ENCODE measurements at places on chromosomes 7 and 10.

DNA sequence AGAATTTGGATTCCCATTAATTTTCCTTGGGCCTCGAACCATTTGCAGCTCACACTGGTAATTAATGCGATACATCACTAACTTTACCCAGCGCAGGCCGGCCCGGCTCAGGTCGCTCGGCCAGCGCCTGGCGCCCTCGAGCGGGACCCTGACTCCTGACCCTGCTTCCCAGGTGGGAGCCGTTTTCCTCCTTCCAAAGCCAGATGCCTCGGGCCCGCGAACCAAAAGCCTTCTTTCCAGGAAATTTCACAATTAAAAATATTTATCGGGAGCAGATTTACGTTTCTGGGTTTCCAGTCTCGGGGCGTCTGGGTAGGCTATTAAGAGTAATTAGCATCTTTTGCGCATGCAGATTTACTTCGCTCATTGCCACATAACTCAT, 12.2 kb downstream of the LBX1 start:
- peak; percentile 54 for DNase-seq

- DNase-seq, result peak; percentile 29
These were observed 405.7 kb downstream of the INHBA start for GRCh38 chr7:41297166-41297565.

GRCh38 chr10:52779541-52780390, 7.2 kb upstream of the MBL2 start:
- DNase-seq, result peak; percentile 90

DNA sequence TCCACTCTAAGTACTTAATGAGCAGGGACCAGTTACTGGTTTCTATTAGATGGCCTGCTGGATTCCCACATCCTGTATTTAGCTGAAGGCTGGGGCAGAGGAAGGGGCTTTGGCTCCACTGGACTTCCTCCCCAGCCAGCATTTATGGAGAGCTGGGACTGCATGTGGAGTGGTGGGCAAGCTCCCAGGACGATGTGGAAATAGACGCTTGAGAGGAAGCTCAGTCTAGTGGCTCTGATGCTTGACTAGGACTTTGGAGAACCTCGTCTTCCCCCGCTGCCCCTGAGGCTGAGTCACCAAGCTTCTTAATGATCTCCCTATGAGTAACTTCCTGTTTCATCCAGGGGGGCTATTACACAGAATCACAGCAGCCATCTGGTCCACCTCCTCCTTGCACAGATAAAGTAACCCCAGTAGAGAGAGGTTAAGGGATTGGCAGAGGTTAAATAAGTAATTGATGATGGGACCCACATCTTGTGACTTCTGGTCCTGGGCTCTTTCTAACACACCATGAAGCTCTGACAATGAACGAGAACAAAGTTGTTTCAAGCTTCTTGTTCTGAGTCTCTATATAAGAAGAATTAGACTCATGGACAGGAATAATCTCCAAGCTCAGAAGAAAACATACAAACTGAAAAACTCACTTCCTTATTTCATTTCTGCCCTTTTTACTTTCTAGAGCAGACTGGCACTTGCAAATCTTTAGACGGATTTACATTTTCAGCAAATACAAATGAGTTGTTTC, 126.2 kb downstream of the PRPF18 start:
- no peak for DNase-seq

DNA sequence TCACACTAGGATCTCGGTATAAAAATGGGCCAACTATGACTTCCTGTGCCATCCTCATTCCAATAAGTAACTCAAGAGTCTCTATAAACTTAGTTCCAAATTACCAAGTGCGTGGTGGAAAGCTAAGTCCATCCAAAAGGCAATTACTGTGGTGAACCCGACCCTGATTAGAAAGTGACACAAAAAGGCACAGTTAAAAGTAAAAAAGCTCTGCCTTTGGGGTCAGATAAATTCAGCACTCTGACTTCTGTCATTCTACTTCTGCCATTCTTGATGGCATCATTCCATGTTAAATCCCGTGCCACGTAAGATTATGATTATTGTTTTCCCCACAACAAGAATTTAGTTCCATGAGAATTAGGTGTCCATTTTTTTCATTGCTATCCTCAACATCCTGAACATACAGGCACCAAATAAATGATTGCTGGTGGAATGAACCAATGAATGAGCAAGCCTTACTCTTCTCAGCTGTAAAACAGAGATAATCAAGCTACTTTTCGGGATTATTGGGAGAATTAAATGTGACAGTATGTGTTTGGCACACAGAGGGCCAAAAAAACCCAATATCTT, 877 bp downstream of the NCOA4 start:
- no peak for DNase-seq

GRCh38 chr7:74474271-74474865, 20.7 kb downstream of the GTF2IRD1 start:
- DNase-seq, result no peak

- no peak for DNase-seq
These were observed 11.5 kb downstream of the SDK1 start for GRCh38 chr7:3312583-3312982.

DNA sequence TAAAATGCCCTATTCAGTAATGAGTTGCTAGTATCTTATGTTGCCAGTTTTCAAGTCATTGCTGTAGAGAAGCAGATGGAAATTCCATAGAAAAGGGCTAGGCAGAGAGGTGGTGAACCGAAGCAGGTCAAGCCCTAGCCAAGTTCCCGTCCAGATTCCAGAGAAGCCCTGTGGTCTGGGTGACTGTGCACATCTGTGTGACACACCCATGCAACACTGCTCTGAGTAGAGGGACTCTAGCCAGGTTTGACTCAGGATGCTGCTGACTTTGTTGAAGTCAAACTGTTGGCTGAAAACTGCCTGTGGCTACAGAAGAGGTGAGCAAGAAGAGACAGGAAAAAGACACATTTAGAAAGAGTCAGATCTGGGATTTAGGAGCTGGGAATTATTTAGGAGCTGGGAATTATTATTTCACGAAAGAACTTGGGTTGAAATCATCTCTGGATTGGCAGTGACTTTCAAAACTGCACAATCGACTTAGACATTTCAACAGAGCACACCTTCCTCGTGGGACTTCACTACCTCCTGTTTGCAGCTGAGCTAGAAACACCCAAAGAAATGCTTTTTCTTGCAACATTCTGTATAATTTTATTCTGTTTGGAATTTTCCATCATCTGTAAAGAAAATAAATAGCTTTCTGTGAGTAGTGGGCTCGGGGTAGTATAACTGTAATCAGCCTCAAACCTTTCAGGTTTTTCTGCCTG, 149.1 kb upstream of the PRKCQ start:
- DNase-seq, result no peak

GRCh38 chr7:85851571-85852193, 664.8 kb upstream of the SEMA3D start:
- DNase-seq, result peak; percentile 42

DNA sequence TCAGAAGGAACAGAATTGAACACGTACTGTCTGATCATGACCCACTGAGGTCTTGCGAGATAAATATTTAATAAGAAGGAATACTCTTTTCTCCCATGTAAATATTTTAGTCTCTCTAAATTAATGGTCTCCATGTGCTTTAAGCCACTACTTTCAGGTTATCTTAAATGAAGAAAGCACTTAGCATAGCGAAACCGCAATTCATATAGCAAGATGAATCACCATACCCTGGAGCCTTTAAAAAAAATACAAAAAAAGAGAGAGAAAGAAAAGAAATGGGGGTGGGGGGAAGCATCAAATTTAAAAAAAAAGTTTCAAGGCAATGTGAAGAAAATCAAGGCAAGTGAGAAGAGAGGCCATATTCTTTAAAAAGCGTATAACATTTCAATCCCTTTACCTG, 82.5 kb downstream of the CTTNBP2 start:
- DNase-seq, result no peak

DNA sequence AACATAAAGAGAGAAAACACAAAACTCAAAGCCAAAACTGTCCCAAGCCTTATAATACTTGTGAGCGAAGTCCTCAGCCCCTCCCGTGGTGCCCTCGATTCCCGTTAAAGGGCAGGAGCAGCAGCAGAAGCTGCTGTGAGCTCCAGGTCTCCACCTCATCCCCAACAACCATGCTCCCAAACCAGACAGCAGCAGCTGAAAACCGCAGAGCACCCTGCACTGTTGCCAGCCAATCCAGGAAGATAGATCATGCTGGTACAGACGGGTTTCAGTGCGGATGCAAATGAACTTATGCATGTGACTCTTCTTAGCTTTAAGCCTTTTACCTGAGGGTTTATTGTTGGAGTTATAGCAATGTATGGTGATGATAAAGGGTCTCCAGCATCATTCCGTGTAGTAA, 97.9 kb downstream of the DNAJB6 start:
- no peak for DNase-seq

DNA sequence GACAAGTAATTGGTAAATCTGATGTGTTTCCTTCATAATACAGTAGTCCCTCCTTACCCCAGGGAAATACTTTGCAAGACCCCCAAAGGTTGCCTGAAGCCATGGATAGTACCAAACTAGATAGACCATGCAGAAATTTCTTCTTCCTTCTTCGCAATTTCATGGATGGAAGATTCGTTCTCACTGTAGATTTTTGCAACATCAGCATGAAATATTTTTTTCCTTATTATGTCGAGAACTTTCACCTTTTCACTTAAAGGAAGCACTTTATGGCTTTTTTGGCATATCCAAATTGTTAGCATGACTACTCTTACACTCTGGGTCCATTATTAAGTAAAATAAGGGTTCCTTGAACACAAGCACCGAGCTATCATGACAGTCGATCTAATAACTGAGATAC, 333.2 kb downstream of the LHFPL3 start:
- no peak for DNase-seq

DNA sequence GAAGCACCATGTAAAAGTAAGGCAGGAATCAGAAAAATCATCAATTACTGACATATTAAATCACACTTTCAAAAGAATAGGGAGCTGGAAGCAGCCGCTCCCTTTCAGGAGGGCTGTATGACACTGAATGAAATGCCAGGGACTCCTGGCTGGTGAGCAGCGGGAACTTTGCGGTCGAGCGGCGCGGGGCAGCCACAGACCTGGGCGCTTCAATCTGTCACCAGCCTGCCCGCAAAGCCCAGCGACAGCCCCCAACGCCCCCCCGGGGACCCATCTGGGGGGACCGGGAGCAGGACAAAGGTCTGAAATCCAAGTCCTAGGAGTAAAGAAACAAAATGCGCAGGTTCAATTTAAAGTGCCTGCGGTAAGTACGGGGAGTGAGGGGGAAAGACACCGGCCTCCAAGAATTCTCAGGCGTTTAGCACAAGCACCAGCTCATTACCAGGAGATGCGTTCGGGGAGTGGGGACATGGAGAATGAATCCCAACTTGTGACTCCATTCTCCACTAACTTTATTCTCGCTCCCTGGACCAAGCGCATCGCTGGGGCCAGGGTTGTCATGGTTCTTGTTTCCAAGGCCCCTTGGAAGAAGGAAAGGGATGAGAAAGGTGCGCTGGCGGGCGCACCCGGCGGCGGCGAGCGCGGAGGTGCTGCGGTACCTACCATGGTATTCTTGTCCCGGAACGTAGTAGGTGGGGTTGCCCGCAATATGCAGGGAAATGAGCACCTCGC, 824 bp downstream of the RELN start:
- peak; percentile 41 for DNase-seq

- DNase-seq, result no peak
These were observed 7.7 kb upstream of the CCDC172 start for GRCh38 chr10:116316503-116316902.

DNA sequence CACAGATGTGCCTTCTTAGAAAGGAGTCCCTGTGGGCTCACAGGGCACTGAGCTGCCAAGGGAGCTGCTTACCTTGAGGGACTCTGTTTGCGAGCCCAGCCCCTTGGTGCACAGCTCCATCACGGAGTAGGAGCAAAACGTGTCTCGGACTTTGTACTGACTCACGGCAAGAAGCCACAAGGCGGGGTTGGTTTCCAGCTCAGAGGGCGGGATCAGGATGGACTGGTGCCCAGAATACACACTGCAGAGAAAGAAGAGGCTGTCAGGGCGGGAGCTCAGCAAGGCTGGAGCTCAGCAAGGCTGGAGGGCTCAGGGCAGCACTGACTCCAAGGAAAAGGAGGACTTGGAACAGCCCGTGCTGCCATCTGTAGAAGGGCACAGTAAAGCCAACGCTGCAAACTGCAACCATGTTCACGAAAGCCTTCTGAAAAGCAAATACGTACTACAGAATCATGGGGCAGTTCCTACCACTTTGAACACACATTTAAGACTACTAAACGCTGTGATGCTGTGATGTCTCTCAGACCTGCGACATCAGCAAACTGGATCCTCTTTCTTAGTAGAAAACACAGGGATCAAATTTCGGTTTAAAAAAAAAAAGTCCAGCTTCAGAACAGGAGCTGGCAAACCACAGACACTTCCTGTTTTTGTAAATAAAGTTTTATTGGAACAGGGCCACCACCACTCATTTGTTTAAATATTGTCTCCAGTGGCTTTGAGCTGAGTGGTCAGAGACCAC, 194.3 kb downstream of the ZMYND11 start:
- DNase-seq, result peak; percentile 37

DNA sequence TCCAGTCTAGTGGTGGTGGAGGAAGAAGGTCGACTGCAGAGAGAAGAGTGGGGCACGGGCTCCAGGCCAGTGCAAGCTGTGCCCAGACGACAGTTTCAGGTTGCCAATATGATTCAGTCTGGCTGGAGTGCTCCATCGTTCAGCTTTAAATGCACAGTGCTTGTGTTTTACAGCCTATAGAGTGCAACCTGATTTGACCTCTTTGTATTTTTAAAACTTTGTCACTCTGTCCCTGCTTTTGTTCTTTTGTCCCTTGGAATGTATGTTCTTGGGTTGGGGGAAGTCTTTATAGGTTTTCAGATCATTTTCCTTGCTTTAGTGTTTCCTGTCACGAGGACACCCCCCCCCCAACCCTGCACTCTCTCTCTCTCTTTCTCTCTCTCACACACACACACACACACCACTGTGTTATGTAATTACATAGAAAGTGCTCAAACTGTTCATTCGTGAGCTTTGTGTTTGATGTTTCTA, 198.0 kb downstream of the CAMK1D start:
- no peak for DNase-seq

GRCh38 chr10:118311505-118311904, 30.6 kb downstream of the FAM204A start:
- DNase-seq, result no peak

DNA sequence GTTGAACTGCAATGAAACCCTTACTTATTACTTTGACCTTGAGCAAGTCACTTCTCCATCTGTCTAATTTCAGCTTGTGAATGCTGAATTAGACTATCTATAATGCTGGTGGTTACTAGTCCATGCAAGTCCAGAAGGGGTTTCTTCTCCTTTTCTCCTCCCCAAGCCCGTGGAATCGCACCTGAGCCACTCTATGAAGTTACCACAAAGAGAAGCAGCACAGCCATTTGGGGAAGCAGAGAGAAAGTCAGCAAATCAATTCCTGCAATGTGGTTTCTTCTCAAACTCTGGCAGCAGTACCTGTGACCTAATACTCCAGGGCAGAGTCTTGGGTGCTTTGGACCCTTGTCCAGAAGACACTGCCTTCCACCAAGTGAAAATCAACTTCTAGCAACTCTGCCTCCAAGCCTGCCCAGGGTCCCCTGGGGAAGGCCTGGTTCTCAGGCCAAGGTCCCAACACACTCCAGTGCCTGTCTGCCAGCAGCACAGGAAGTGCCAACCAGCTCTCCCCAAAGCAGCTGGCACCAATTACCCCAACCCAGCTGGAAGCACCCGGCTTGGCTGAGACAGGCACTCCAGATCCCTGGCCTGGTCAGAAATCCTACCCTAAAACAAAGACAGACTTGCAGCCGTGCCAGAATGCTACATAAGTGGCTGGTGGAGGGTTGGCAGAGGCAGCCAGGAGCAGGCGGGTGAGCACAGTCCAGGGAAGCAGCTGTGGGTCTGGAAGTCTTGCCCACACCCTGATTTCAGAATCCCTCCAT, 200.3 kb downstream of the LSM5 start:
- no peak for DNase-seq

GRCh38 chr10:78408671-78409472, 375.2 kb downstream of the RPS24 start:
- DNase-seq, result peak; percentile 62
